Spleen (tissue), 13 donors: ENCODE measurements at places on chromosomes 11 and 22.

- peak; percentile 84 for DNase-seq
Observed at GRCh38 chr22:35582861-35583670, 34.1 kb downstream of the MB start.

DNA sequence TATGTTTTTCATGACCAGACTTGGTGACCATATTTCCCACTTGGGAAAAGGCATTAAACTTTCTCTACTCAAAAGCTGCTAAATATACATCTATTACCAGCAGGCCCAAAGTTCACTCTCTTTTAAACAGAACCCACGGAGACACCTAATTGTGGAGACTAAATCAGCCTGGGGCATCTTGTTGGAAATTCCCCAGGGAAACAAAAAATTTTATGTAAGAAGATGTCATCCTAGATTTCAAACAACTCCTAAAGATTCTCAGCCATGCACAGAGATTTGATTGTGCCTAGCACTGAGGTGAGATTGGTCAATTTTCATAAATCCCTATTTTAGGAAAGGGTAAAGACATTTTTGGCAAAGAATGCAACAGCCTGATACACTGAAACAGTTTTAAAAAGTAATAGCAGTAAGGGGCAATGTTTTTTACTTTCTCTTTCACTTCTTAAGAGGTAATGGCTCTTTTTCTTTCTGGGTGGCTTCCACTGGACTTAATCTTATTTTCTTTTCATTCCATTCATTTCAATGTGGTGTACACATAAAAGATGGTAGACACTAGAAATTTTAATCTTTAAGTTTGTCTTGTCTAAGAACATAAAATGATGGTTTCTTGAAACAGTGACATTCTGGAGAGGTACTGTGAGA, 9.6 kb downstream of the OR52N2 start:
- DNase-seq, result no peak

DNA sequence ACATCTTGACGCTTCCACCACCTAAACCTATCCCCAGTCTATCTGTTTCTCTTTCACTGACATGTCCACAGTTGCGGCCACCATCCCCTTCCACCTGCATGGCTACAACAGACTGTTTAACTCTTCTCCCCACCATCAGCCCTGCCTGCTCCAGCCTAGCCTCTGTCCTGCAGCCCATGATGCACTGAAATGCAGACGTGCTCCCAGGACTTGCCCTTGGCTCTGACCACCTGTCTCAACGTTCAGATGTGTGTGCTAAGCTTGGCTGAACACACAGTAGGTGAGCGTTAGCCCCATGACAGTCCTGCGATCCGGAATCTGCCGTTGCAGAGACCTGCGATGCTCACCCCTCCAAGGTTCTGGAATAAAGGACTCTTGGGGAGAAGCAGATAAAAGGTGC, 22.7 kb downstream of the CBX7 start:
- DNase-seq, result no peak

DNA sequence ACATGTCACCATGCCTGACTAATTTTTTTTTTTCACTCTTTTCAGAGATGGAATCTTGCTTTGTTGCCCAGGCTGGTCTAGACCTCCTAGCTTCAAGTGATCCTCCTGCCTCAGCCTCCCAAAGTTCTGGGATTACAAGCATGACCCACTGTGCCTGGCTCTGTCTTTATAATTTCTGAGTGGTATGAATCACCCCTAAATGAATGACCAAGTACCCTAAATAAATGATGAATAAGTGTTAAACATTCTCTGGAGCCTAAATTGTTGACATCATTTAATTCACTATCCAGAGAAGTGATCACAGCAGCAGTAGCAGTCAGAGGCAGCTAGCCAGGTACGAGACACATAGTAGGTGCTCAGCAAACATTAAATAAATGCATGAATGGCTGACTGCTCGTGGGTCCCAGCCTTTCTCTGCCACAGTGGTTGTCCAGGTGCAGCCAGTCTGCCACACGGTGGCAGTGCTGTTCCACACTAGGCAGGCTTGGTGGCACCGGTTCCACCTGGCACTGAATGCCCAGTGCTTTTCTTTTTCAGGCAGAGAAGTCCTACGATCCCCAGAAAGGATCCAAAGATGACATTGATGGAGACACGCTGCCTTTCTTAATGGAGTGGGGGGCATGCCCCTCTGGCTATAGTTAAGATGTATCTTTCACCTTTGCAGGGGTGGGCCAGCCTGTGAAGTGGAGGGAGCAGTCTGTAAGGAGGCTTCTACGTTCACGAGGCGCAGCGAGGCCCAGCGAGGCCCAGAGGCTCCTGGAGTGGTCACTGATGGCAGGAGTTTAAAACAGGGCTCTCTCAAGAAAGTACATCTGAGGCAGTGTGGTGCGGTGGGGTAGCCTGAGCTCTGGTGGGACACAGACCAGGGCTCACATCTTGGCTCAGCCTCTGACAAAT, 8.7 kb upstream of the TTC12 start:
- DNase-seq, result peak; percentile 91

DNA sequence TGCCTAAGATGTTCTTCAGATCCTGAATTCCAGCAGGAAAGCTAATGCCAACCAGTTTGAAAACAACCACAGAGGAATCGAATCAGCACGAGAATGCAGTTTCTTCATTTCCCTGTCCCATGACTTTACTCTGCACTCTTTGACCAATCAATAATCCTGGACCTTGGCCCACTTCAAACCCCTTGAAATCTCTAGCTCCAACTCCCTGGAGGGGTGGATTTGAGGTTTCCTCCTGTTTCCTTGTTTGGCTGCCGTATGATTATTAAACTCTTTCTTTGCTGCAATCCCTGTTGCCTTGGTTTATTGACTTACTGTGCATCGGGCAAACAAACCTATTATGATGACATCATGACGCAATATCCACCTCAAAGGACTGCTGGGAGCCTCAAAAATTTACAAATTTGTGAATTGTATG, 109.3 kb downstream of the FBXO7 start:
- no peak for DNase-seq

DNA sequence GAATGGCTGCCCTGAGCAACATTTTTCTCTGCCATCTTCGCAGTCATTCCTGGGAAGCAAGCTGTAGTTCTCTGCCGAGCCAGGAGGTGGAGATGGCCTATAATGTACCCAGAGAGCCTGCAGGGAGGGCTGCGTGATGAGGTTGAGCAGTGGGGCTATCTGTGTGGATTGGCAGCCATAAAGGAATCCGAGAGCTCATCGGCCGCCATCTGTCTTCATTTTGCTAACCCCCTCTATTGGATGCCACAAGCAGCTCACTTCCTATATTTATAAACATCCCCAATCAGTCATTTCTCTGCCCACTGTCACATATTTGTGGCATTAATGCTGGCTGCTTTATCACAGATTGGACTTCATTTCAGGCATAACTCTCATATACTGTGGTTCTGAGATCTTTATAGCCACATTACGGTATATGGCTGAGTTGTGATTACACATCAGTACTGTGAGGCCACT, 209.5 kb downstream of the NTM start:
- DNase-seq, result no peak

DNA sequence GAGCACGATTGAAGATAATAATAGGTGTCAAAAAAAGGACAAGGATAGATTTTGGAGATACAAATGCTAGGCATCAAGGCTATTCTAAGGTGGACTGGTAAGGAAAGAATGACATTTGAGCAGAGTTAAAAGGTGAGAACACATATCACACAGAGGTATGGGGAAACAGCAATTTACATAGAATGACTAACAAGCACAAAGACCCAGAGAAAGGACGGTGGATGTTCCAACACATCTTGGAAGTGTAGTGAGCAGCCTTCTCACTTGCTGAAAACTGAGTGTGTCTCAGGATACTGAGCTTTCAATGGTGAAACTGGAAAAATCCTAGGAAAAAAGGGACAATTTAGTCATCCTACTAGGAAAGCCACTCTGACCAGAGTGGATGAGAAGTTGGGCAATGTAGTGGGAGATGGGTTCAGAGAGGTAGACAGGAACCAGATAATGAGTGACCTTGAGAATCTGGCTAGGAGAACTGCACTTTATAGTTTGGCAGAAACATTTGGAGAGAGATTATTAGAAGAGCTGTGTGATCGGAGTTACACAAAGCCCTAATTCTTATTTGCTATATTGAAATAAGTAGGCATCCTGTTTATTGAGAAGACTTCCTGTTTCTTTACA, 706.0 kb downstream of the KCNA4 start:
- DNase-seq, result no peak

DNA sequence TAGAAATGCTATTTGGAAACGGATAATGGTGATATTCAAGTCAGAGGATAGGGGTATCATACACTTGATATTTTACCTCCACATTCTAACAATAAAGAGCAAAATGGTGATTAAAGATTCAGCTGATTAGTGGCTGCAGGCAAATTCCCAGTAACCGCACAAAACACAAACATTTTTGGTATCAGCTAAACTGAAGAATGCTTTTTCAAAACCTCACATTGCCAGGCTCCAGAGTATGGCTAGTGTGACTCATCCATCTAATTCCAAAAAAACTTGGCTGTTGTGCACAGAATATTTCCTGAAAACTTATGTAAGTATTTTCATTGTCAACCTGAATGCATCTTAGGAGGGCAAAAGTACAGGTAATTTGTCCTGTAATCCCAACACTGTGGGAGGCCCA, 10.9 kb downstream of the SRPRA start:
- no peak for DNase-seq

GRCh38 chr11:842370-843002, at the start of the genes POLR2L and TSPAN4:
TSS of gene POLR2L (minus strand) at chr11:842529. CDS start at chr11:842508, 21 bp downstream.
TSS of gene TSPAN4 (plus strand) at chr11:842852. CDS start at chr11:850305, 7,453 bp downstream.
- DNase-seq, result peak; percentile 97

DNA sequence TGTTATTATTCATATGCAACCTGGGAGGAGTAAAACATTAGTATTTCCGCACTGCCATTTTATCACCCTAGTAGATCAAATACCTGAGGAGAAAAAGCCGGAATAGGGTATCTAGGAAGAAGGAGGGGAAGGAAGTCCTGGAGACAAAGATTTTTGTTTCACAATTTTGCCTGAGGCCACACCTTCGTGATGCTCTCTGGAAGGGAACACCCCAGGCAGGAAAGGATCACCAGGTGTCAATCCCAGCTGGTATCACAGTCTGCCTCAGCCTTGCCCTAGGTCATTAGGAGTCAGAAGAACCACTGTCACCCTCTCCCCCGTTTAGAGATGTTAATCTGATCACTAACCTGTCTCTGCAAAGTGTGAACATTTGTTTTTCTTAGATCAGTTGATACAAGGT, 35.4 kb upstream of the IGSF9B start:
- no peak for DNase-seq

- no peak for DNase-seq
Observed at GRCh38 chr11:74730571-74731260, 510 bp downstream of the CHRDL2 start.

GRCh38 chr22:29569011-29569678, 11.8 kb downstream of the NIPSNAP1 start:
- no peak for DNase-seq

- no peak for DNase-seq
Observed at GRCh38 chr22:46486996-46487717, 50.3 kb downstream of the CELSR1 start.

- DNase-seq, result no peak
Observed at GRCh38 chr11:126915430-126915829, 85.1 kb downstream of the KIRREL3 start.

GRCh38 chr22:33923660-33924246, 3.5 kb upstream of the LARGE1 start:
- no peak for DNase-seq

DNA sequence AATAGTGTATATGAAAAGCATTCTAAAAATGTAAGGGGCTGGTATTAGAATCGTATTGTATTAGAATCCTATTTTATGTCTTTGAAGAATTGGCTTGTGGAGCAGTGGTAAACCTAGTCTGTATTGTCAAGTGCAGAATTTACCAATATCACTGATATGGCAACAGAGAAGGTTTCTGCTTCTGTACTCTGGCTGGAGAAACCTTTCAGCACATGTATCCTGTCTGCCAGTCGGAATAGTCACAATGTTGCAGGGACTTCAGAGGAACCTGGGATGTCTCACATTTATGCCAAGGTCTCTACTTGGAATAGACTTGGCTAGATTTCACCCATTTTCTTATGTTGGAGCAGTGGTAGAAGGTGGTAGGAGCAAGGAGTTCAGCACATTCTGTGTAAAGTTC, 4.4 kb downstream of the MTMR3 start:
- DNase-seq, result no peak

GRCh38 chr22:37781434-37782059, 26.2 kb upstream of the GCAT start:
- no peak for DNase-seq

- peak; percentile 1 for DNase-seq
Observed at GRCh38 chr11:61352038-61352437, 9.6 kb downstream of the CYB561A3 start.

DNA sequence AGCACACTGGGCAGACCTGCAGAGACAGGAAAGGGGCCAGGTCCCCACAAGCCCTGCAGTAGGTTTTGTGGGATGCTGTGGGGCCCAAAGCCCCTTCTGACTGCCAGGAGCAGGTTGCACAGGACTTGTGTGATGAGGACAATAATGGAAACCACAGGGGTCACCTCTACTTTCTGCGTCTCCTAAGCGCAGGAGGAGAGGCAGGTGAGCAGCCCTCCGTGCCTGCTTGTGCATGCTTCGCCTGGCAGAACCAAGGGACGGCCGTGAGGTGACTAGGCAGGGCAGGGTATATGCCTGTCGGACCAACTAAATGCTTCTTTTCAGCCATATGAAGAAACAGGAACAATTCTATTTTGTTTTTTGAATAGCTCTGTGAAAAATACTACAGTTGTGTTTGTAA, 77.9 kb upstream of the PITPNB start:
- peak; percentile 40 for DNase-seq

GRCh38 chr11:47565340-47566148, at the start of gene PTPMT1:
TSS of gene PTPMT1 (plus strand) at chr11:47565599. CDS start at chr11:47565623, 24 bp downstream.
- peak; percentile 94 for DNase-seq

GRCh38 chr11:14677146-14677545, 33.5 kb downstream of the PDE3B start:
- DNase-seq, result no peak

GRCh38 chr11:3950996-3951660, 95.7 kb downstream of the STIM1 start:
- no peak for DNase-seq

GRCh38 chr11:37786214-37786755, 1188.2 kb upstream of the RAG2 start:
- DNase-seq, result no peak

DNA sequence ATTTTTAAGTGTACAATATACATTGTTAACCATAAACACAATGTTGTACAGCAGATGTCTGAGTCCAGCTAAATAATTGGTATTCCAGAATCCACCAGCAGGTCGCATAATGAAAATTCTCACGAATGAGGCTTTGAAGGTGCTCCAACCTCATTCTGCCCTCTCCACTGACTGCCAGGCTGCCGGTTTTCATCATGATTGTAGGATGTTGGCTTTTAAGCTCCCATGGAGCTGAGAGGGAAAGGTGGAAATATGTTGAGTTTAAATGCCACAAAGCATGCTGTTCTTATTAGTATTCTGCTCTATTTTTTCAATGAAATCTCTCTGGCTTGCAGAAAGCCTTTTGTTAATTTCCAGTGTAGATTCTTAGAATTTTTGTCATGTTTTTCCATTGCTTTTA, 337.2 kb upstream of the DDI1 start:
- no peak for DNase-seq
